ENCODE measurements at places on chromosomes 11 and 22.

DNA sequence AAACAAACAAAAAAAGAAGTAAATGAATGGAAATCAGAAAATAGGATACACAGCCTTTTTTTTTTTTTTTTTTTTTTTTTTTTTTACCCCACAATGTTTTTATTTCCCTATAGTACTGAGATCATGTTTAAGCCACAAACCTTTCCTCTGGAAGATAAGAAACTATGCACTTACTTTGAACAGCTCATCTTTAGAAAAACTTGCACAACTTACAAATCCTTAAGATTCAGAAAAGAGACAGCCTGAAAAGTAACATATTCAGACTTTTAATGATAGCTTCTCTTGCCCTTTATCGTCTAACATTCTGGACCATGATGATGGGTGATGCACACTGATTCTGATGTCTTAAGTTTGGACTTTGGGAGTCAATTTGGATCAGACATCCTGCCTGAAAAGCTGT is 80.3 kb downstream of the TNRC6B start:
- DNase-seq = no peak

- no peak for DNase-seq
Observed at GRCh38 chr11:1307163-1307870, 2.1 kb downstream of the TOLLIP start.

GRCh38 chr22:28910569-28911303 is 27.4 kb downstream of the ZNRF3 start:
- DNase-seq = no peak

DNA sequence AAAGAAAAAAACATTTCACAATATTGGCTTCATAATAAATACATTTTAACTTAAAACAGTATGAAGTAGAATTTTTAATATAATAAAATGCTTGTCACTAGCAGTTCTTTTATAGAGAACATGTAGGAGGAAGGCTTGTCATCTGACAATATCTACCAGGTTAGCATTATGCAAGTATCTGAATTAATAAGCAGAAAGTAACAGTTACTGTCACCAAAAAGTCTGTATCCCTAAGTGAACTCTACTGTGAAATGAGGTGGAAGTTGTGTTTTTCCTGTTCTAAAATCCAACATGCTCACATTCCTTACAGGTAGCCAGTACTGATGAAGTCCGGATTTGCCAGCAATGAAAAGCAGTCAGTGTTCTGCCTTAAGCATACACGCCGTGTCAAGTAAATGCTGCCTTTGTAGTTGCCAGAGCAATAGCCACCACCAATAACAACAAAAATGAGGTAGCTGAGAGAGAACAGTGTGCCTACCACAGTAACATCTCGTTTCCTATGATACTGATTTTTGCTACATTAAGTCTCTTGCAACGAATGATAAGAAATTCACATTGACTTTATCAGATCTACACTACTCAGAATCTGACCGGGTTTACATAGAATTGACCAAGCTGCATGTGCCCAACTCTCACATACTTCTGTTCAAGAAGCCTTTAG is 95.5 kb downstream of the SIK3 start:
- peak; percentile 59 for DNase-seq

DNA sequence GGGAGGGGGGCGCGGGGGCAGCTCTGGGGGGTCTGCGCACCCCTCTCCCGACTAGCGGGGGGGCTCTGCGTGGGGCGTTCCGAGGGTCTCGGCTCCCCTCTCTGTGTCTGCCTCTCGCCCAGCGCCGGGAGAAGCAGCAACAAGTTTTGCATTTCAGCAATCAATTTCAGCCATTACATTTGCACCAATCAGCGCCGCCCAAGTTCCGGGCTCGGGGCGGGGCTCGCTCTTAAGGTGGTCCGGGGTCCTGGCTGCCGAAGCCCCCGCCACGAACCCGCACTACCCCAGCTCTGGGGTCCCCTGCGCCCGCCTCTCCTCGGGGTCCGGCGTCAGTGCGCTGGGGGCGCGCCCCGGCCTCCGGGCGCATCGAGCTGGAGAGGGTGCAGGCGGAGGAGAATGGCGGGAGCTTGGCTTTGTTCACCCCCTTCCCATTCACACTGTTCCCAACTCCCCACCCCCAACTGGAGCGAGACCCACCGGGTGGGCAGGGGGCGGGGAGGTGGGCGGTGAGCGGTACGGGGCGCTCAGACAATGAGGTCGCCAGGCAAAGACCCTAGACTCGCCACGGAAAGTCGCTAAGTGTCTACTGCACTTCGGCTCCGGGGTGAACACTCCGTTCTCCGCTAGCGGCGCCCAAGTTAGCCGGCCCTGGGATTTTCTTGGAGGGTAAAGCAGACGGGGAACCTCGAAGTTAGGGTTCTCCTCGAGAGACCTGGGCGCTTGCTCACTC is at the start of gene MN1:
Gene MN1 (minus strand): TSS at position 141 of the 730 bp plus-strand sequence. CDS start 1,213 bp downstream, outside the sequence.
- peak; percentile 74 for DNase-seq

GRCh38 chr11:23252426-23252825 is 392.2 kb upstream of the CCDC179 start:
- no peak for DNase-seq

GRCh38 chr11:48055292-48056132 is 75.2 kb downstream of the PTPRJ start:
- DNase-seq = no peak

- no peak for DNase-seq
Observed at GRCh38 chr11:44611088-44611487, 45.6 kb downstream of the CD82 start.

DNA sequence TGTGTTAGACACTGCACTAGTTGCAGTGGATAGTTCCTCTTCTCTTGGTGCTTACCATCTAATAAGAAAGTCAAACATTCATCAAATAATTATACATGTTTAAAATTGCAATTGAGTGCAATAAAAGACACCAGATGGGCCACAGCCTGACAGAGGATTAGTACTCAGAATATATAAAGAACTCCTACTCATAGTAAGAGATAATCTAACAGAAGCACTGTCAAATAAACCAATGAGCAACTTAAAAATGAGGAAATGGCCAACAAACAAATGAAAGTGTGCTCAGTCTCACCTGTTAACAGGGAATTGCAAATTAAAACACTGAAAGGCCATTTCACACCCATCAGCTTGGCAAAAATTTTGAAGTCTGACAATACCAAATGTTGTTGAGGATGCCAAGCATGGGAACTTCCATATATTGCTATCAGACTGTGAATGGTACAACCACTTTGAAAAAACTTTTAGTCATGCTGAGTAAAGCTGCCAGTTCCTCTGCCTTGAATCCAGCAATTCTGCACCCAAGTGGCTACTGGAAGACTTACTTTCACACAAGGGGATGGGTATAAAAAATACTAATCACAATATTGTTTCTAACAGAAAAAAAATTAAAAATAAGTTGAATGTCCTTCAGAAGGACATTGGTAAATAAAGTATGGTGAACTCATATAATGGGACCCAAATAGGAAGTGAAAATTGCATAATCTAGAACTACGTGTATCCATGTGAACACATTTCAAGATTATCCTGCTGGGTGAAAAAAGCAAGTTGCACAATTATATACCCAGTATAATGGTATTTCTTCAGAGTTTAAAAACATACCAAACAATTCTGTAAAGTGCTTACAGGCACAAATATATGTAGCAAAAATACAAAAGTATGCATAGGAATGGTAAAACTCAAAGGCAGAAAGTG is 41.4 kb upstream of the CREB3L1 start:
- no peak for DNase-seq

GRCh38 chr11:120442031-120442430 is 69.5 kb upstream of the GRIK4 start:
- no peak for DNase-seq

- DNase-seq = no peak
Observed at GRCh38 chr22:24695060-24695459, 79.5 kb downstream of the PIWIL3 start.

GRCh38 chr11:45607995-45608394 is 57.4 kb downstream of the CHST1 start:
- no peak for DNase-seq

DNA sequence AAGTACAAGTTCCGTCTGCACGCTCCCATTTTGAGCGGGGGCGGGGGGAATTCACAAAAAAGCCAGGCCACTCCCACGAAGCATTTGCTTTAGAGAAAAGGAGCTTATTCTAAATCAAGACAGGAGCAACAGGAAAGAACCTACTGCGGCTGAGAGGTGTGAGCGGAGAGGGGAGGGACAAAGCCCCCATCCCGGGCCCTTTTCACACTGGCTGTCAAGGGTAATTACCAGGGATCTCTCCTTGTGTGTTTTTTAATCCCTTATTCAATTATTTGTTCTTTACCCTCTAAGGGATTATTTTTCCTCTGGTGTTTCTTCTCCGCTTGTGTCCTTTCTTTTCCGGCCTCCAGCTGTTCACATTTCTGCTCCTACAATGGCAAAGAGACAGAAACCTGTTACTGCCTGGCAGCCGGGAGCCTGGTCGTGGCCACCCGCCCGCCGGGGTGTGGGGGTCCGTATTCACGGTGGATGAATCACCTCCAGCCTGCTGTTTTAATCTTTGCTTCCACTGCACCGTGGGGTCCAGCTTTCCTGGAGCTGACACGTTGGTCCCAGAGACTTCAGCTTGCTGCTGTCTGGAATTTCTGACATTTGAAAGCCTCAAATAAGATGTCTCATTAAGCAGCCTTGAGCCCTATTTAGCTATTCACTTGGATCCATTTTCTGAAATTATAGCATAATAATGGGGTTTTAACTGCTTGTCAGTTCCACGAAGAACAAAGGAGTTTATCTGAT is 61.4 kb upstream of the FADD start:
- no peak for DNase-seq

DNA sequence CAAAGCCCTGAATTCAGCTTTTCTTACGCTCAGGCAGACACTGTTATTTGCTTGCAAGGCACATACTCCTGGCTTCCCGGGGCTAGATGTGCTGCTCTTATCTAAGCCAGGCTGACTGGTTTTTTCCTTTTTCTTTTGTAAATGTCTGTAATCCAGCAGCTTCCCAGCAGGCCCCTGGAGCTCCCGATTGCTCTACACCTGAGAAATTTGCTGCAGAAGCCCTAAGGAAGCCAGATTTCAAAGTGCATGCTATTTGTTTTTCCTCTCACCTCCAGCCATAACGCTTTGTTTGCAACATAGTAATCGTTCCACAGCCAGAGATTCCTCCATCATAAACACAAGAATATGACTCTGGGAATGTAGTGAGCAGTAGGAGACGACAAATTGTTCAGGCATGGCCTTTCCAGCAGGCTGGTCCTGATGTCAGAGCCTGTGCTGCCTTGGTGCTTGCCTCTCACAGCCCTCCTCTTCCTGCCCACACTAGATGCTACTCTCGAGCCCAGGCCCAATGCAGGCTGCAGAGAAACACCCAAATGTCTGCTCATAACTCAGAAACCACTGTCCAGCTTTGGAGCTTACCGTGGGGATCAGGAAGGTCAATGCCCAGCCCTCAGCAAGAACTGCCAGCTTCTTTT is 54.7 kb upstream of the SLC6A5 start:
- no peak for DNase-seq

DNA sequence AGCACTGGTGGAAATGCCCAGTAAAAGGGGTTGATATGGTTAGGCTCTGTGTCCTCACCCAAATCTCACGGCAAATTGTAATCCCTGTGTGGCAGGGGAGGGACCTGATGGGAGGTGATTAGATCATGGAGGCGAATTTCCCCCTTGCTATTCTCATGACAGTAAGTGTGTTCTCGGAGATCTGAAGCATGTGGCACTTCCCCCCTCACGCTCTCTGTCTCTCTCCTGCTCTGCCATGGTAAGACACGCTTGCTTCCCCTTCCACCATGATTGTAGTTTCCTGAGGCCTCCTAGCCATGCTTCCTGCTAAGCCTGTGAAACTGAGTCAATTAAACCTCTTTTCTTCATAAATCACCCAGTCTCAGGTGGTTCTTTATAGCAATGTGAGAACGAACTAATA is 37.4 kb downstream of the PACSIN2 start:
- DNase-seq = peak; percentile 63

GRCh38 chr11:121814962-121815361 is 301.1 kb downstream of the BLID start:
- no peak for DNase-seq

DNA sequence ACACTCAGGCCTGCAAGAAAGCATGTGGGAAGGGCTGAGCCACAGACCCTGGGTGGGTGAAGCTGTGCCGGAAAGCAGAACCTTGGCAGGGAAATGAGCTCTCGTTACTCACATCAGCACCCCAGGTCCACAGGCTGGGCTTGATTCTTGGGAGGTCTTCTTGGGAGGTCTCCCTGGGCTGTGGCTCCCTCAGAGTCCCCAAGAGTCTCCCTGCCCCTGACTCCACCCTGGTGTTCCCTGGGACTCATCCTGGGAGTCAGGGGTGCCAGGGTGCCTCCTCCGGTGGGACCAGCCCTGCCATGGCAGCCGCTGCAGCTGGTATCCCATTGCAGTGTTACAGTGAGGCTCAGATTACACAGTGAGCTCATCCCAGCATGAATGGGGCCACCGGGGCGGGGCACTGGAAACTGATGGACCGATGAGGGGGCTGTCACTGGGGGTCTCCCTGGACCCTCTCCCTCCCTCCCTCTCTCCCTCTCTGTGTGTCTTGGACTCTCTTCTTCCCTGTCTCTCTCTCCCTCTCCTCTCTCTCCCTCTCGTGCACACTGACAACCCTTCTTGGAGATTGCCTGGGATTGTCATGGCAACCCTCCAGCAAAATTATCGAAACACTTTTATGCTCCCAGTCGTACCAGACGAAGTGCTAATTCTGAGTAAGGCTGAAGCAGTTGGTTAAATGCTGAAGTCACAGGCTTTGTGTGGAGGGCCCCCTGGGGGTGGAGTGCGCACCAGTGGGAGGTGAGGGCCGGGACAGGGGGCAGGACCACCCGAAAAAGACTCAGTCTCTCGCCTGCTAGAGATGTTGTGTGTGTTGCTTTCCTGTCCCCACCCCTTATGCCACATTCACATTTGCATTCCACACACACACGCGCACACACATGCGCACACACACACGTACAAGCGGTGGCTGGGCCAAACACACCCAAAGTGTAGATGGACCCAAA is 8.6 kb upstream of the C11orf96 start:
- DNase-seq = peak; percentile 55

- no peak for DNase-seq
Observed at GRCh38 chr11:71433648-71434450, 14.3 kb downstream of the DHCR7 start.

DNA sequence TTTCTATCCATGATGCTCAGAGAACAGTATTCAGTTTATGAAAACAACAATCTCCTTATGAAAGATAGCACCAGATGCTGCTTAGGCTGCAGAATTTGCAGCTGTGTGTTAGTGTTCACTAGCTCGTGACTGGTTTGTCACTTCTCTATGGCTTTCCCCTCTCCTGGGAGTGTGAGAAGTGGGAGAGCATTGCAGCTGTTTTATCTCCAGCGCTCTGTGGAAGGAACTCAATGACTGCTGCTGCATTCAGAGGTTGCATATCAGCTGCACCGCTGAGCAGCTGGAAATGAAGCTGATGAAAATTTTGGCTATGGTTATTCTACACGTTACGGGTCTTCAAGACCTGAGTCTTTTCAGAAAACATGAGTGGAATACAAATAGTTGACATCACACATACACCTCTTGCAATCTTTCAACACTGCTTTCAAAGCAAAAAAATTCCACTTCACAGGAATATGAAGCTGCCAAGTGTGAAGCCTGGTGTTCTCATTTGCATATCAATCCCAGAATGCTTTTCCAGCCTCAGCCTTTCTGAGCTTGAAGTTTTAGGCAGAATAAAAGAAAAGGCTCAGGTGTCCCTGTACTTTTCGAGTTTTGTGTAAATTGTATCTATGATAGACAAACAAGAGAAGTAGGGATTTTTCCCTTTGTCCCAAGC is 149.3 kb upstream of the DDI1 start:
- peak; percentile 57 for DNase-seq

- DNase-seq = peak; percentile 73
Observed at GRCh38 chr11:84384731-84385130, 1098.6 kb upstream of the CCDC90B start.

GRCh38 chr11:15871904-15872626 is 484.3 kb downstream of the SOX6 start:
- no peak for DNase-seq

Data from Ammon's horn (tissue), 1 donor.